HFFc6 (cell line): ENCODE measurements at places on chromosomes 12 and 14. TPM values are rescaled to one million over a fixed set of nuclear protein-coding genes. Genes with fewer than 3 reads are reported as not detected.
A peak's percentile ranks its signal among the peaks of the same experiment; 100 is the strongest.

The NUDT14 gene
- 9.9 to 17.5 TPM (median 12.0 TPM) in 3 replicates for total RNA-seq

The CD163L1 gene
- total RNA-seq, result 6.2 to 8.7 TPM (median 6.6 TPM) in 3 replicates

DNA sequence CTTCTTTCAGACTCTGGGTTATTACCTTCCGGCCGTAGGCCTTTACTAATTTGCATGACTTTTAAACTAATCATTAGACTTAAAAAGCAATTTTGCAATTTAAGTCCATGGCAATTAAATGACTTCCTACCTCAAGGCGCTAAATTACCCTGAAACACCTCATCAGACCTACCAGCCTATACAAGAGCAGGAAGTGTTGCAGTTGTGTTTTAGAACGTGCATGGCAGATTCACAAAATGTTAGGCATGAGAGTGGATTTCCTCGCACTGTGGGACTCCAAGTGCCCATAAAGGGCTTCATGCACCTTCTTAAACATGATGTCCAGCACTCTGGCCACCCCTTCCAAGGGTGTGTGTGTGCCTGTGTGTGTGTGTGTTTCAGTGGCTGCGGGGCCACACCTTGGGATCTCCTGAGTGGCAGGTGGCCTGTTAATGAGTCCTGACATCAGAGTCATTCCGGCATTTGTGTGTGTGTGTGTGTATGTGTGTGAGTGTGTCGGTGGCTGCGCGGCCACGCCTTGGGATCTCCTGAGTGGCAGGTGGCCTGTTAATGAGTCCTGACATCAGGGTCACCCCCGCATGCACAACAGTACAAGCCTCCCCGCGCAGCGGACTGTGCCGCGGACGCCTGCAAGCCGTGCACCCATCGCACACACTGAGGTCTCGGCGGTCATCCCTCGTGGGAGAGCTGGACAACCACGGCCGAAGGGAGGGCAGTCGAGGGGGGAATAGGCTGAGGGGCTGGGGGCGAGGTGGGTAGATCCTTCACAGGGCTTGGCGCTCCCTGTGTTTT is 900 bp downstream of the C2CD5 start:
- H3K27ac ChIP-seq, result peak overlapping the region; percentile 91
- peak; percentile 19 for DNase-seq
- no peaks in the 10 kb centered on the region; the same call in 1 of the 2 replicates for H3K27me3 ChIP-seq

DNA sequence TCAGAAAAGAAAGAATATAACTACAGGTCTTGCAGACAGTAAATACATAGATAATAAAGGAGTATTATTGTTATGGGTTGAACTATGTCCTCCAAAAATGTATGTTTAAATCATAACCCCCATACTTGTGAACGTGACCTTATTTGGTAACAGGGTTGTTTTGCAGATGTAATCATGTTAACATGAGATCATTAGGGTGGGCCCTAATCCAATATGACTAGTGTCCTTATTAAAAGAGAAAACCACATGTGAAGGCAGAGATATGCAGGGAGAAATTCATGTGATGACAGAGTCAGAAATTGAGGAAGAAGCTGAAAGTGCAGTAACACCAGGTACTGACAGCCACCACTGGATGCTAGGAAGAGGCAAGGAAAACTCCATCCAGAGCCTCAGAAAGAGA is 29.0 kb downstream of the MAGOHB start:
- H3K36me3 ChIP-seq, result peaks cover 38% of the 10 kb centered on the region
- no peaks in the 10 kb centered on the region; the same call in 1 of the 2 replicates for H3K27me3 ChIP-seq
- H3K27ac ChIP-seq, result no peak overlapping the region
- H3K4me3 ChIP-seq, result no peak overlapping the region
- 0 out of 2 replicates have a peak, but pooled peaks cover under 1% of the 10 kb centered on the region for H3K4me1 ChIP-seq
- DNase-seq, result no peak

- peaks cover 44% of the 10 kb centered on the region for H3K4me1 ChIP-seq
- no peaks in the 10 kb centered on the region for H3K36me3 ChIP-seq
- H3K27me3 ChIP-seq, result no peaks in the 10 kb centered on the region
- H3K27ac ChIP-seq, result no peak overlapping the region
These were observed 166.1 kb upstream of the KITLG start for GRCh38 chr12:88746386-88746785.
